ENCODE measurements at places on chromosomes 5 and 9.

DNA sequence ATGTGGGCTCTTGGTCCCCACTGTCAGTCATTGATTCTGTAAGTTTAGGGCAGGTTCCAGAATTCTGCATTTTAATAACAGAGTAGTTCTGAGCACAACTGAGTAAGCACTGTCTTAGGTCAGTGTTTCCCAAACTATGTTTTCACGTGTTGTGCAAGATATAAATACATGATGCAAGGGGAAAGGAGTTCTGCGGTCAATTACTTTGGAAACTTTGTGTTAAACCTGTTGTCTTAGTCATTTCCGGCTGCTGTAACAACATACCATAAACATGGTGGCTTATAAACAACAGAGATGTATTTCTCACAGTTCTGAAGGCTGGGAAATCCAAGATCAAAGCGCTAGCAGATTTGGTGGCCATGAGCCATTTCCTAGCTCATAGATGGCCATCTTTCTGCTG lies 69.8 kb downstream of the EQTN start:
- DNase-seq = no peak

GRCh38 chr9:34507966-34508365 lies 14.8 kb downstream of the ENHO start:
- no peak for DNase-seq

DNA sequence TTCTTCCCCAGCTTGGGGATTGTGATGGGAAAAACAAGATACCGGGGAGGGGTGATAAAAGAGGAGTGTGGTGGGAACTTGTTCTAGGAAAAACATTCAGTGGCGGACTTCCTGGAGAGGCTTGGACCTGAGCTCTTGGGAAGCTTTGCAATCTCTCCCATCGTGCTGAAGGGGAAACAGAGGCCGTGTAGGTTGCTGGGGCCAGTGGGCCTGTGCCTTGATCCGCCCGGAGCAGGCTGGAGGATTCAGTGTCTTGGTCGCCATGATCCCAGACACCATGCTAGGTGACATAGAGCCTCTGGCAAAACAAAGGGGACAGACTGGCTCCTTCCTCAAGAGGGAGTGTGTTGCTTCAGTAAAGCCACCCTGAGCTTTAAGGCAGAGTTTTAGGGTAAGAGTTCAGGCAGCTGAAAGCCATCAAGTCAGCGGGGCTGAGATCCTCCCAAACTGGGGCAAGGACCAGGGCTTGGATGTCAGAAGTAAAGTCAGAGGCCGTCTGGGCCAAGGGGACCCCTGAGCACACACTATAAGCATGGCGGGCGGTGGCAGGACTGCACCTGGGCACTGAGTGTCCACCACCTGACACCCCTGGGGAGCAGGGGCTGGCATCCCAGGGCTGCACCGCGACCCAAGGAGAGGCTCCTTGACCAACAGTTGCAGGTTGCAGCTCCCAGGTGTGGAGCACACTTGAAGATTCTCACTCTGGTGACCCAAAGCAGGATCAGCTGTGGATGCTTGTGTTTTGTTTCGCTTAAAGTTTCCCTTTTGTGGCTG lies 44.7 kb downstream of the TRIP13 start:
- no peak for DNase-seq

DNA sequence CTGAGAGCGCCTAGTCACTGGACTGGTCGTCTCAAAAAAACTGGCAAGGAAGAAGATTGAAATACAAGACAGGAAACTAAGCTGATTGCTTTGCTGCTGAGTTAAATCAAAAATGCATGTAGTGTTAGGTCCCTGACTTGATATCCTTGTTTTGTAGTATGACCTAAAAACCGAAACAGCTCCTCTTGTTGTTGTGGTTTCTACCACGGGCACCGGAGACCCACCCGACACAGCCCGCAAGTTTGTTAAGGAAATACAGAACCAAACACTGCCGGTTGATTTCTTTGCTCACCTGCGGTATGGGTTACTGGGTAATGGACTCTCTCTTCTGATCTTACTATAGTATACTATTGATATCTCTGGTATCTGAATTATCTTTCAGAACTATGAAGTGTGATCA lies 4.3 kb downstream of the MTRR start:
- no peak for DNase-seq

DNA sequence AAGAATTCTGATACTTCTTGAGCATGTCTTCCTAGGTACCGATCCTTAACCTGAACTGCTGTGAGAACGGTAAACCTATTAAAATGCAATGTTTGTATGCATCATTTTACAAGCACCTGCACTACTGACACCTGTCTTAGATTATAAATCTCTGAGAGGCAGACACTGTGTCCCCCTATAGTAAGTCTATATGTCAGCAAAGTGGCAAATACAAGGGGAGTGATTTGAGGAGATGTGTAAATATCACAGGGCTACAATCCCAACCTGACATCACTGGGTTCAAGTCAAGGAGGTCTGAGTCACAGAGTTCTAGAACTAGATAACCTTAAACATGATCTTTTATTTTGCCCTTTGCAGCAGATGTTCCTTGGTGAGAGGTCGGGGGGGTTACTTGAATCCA lies 64.1 kb downstream of the ANKH start:
- DNase-seq = no peak

DNA sequence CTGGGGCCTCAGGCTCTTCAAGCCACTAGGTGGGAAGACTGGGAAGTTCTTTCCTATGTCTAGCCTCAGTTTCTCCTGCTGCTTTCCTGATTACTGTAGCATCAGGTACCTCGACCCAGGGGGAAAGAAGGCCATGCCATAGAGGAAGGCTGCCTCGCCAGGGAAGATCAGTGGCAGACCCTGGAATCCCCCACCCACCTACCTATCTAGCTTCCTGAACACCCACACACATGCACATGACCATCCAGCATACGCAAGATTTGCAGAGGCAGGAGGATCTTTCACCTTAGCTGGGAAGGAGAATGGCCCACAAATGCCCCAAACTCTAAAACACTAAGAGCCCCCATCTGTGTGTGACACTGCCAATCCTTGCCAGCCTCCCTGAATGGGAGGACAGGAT lies 8.0 kb downstream of the NR5A1 start:
- DNase-seq = no peak

DNA sequence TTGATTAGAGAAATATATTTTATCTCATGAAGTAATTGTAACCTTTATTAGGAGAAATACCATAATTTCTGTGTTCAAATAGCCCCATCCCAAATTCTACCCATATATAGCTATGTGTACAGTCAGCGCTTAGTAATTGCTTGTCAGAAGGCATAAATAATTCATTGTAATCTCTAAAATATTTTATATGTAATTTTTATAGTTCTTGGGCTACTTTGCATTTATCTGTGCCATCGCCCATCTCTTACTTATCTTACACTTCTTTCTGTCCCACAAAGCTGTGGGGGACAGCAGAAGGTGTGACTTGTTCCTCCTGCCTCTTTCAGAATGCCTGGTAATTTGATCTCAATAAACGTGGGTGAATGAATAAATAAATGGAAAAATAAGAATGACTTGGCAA lies 5.5 kb downstream of the ADAMTSL1 start:
- no peak for DNase-seq

All from stimulated activated CD4-positive, alpha-beta T cell treated with anti-CD3 and anti-CD28 coated beads, Interleukin-1b, Interleukin-23, amount 100 ng/mL, for 1 hour (primary cell).